Neural cell (in vitro differentiated cells): ENCODE measurements at places on chromosomes 6 and 20. TPM values are rescaled to one million over a fixed set of nuclear protein-coding genes. Genes with fewer than 3 reads are reported as not detected.

The SALL4 gene
- polyA plus RNA-seq = 1.1 and 1.4 TPM in 2 replicates

The LGSN gene
- polyA plus RNA-seq = not detected in 2 replicates

The COL21A1 gene
- 0.25 TPM in 1 of 2 replicates, not detected in the other for polyA plus RNA-seq

The UBE2C gene
- polyA plus RNA-seq = 2.5 and 4.9 TPM in 2 replicates

The LAMA4 gene
- 0.69 TPM in 1 of 2 replicates, not detected in the other for polyA plus RNA-seq

The C20orf141 gene
- not detected in 2 replicates for polyA plus RNA-seq
